Colonic mucosa (tissue), 4 donors: ENCODE measurements at places on chromosomes 11 and 22. TPM values are rescaled to one million over a fixed set of nuclear protein-coding genes. Genes with fewer than 3 reads are reported as not detected.
A peak's percentile ranks its signal among the peaks of the same experiment; 100 is the strongest.

The NXPE2 gene
- 22.2 TPM for total RNA-seq

The KCNJ5 gene
- 0.66 TPM for total RNA-seq

The PNPLA3 gene
- 0.15 TPM for total RNA-seq

The GRM5 gene
- total RNA-seq, result not detected

The PRG3 gene
- not detected for total RNA-seq

The SLC25A1 gene
- 191 TPM for total RNA-seq

The NCR3LG1 gene
- total RNA-seq, result 9.3 TPM

The CALCA gene
- total RNA-seq, result not detected

The PKNOX2 gene
- 0.52 TPM for total RNA-seq

DNA sequence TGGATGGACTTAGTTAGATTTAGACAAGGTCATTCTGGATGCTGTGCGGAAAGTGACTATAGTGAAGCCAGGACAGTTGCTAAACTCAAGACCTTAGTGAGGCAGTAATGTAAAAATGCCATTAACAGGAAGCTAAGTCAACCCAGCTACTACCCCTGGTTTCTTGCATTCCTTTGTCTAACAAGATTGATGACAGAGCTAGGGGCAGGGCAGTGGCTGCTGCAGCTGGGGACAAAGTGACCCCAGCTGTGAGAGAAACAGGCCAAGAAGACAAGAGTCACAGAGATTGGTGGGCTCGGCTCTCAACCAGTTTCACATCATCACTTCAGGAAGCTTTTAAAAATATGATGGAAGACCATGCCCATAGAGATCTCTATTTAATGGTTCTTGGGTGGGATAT is 110.4 kb upstream of the POU2AF2 start:
- DNase-seq, result no peak
- no peak overlapping the region for H3K27ac ChIP-seq
- no peaks in the 10 kb centered on the region for H3K27me3 ChIP-seq
- H3K36me3 ChIP-seq, result no peaks in the 10 kb centered on the region

- no peak overlapping the region for H3K27ac ChIP-seq
- peaks cover 7% of the 10 kb centered on the region for H3K4me1 ChIP-seq
- DNase-seq, result peak; percentile 91
- no peaks in the 10 kb centered on the region for H3K27me3 ChIP-seq
- H3K4me3 ChIP-seq, result no peak overlapping the region
Measured at GRCh38 chr22:29907753-29908515, 25.0 kb downstream of the MTMR3 start.

- no peak for DNase-seq
- no peak overlapping the region for H3K4me3 ChIP-seq
- no peaks in the 10 kb centered on the region for H3K4me1 ChIP-seq
- no peaks in the 10 kb centered on the region for H3K27me3 ChIP-seq
- H3K27ac ChIP-seq, result no peak overlapping the region
Measured at GRCh38 chr11:11706028-11706427, 84.2 kb upstream of the GALNT18 start.

DNA sequence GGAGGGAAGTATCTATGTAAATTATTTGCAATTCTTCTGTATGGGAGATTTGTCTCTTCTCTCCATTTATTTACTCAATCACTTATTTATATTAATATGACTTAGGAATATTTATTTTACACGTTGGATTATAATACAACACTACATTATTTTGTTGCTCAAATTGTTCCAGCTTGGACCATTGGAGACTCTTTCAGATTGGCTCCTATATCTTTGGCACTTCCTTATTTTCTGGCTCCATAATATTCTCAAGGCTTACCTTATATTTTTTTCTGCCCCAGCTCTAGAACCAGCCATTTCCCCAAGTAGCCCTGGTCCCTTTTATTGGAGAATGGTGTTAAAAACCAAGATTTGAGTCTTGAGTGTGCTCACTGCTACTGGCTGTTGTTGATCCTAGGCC is 101.9 kb downstream of the LRRC32 start:
- DNase-seq, result no peak
- no peak overlapping the region for H3K4me3 ChIP-seq
- H3K27ac ChIP-seq, result no peak overlapping the region
- no peaks in the 10 kb centered on the region for H3K36me3 ChIP-seq
- no peaks in the 10 kb centered on the region for H3K27me3 ChIP-seq

- H3K4me3 ChIP-seq, result no peak overlapping the region
- H3K36me3 ChIP-seq, result no peaks in the 10 kb centered on the region
- no peak overlapping the region for H3K27ac ChIP-seq
- no peak for DNase-seq
- H3K27me3 ChIP-seq, result no peaks in the 10 kb centered on the region
Measured at GRCh38 chr11:94049351-94049750, 28.2 kb downstream of the HEPHL1 start.

- DNase-seq, result no peak
- no peak overlapping the region for H3K4me3 ChIP-seq
- no peaks in the 10 kb centered on the region for H3K36me3 ChIP-seq
- no peaks in the 10 kb centered on the region for H3K27me3 ChIP-seq
Measured at GRCh38 chr11:120126620-120127019, 11.3 kb downstream of the TRIM29 start.

DNA sequence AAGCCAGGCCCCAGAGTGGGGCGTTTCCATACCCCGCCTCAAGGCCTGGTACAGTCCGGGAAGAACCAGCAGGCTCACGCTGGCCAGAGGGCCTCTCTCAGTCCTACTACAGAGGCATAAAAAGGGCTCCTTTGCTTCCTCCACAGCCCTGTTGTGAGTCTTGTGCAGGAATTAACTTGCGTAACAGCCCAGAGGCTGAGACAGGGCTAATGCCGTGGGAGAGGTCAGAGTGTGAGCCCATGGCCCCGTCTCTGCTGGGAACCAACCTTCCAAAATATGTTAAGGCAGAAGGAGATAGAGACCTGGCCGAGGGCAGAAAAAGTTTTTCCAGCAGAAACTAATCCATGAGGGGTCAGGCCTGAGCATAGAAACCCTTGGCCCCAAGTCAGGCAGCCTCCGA is 19.9 kb upstream of the TMEM184B start:
- peaks cover 3% of the 10 kb centered on the region for H3K4me1 ChIP-seq
- DNase-seq, result no peak
- H3K4me3 ChIP-seq, result no peak overlapping the region
- H3K27ac ChIP-seq, result no peak overlapping the region

DNA sequence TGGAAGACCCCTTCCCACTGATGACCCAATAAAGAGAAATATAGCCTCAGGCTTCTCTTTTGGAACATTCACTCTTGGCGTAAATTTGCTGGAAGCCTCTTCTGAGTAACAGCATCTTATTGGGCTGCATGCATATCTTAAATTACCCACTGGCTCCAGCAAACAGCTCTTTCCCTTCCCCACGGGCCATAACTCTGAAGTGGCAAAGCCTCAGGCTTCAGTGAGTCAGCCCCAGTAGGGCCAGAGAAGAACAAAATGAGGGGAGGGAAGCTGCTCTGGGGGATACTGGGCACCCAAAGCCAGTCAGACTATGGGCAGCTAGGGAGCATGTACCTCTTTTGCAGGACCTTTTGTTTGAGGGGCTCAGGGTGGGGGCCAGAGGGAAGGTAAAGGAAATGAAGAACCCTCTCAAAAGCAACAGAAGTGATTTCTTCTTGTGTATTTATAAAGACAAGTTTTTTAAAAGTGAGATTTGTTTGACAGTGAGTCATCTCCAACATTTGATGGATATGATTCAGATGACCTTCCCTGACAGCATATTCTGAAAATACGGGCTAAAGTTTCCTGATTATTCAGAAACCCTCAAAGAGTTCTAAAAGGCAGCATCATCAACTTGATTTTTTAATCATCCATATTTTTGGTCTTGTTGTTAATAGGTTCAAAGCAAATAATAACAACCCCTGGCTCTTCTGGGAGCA is 203.4 kb downstream of the KIF18A start:
- no peaks in the 10 kb centered on the region for H3K27me3 ChIP-seq
- no peak for DNase-seq
- no peaks in the 10 kb centered on the region for H3K36me3 ChIP-seq
- H3K4me3 ChIP-seq, result no peak overlapping the region

DNA sequence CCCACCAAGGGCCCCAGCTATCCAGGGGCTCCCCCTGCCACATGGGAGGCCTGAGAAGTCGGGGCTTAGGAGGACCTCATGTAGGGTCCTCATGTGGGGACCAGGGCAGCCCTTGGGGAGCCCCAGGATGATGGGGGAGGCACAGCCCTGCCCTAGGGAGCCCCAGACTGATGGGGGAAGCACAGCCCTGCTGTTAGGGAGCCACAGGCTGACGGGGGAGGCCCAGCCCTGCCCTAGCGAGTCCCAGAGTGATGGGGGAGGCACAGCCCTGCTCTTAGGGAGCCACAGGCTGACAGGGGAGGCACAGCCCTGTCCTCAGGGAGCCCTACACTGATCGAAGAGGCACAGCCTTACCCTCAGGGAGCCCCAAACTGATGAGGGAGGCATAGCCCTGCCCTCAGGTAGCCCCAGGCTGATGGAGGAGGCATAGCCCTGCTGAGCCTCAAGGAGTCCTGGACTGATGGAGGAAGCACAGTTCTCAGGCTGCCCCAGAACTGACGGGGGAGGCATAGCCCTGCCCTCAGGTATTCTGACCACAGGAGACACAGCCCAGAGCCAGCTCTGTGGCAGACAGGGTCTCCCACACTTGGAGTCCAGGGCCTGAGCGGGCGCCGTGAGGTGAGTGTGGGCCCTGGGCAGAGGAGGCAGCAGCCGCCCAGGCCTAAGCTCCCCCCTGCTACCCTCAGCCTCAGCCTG is 10.8 kb downstream of the PRR33 start:
- H3K4me1 ChIP-seq, result no peaks in the 10 kb centered on the region
- no peak overlapping the region for H3K4me3 ChIP-seq
- DNase-seq, result peak; percentile 14
- H3K36me3 ChIP-seq, result no peaks in the 10 kb centered on the region

DNA sequence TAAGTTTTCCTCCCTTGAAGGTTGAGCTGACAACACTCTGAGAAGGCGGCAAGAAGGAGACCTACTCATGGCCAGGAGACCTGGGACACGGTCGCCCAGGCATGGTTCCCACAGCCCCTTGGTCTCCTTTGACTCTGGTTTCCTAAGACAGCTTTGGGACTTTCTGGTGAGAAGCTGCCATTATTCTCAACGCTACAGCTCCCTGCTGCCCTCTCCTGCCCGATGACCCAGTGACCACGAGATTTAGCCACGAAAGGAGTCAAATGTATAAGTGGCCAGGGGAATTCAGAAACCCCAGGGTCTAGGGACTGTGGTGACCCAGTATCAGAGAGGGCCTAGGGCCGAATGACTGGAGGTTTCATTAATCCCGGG is 699 bp upstream of the SDF2L1 start:
- no peaks in the 10 kb centered on the region for H3K36me3 ChIP-seq
- H3K27ac ChIP-seq, result peak overlapping the region; percentile 25
- H3K4me3 ChIP-seq, result peak overlapping the region; percentile 80

DNA sequence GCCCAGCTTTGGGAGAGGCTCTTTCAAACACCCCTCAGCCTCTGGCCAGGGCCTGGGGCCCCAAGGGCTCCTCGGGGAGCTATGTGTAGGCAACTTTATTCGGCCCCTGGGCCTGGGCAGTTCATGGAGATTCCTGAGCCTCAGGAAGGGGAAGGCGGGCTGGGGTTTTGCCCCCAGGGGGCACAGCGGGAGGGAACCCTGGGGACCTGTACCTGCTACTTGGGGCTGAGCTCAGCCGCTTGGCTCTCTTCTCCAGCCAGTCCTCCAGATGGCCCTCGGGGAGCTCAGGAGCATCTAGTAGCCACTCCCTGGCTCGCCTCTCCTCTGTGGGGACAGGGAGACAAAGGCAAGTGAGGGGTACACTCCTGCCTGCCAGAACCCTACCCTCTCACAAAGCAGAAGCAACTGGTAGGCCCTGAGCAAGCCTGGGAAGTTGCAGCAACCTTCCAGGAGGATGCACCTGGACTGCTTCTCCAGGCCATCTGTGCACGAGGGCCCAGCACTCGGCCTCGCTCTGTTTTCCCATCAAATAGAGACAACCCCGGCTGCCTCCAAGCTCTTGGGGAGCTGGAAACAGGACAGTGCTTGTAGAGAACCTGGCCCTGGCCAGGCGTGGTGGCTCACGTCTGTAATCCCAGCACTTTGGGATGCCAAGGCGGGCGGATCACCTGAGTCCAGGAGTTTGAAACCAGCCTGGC is 18.5 kb downstream of the CABP7 start:
- DNase-seq, result no peak
- peaks cover 5% of the 10 kb centered on the region for H3K4me1 ChIP-seq
- no peaks in the 10 kb centered on the region for H3K36me3 ChIP-seq

- no peaks in the 10 kb centered on the region for H3K36me3 ChIP-seq
- H3K4me3 ChIP-seq, result no peak overlapping the region
- no peak for DNase-seq
- no peak overlapping the region for H3K27ac ChIP-seq
- no peaks in the 10 kb centered on the region for H3K4me1 ChIP-seq
Measured at GRCh38 chr11:23480736-23481135, 620.5 kb upstream of the CCDC179 start.

DNA sequence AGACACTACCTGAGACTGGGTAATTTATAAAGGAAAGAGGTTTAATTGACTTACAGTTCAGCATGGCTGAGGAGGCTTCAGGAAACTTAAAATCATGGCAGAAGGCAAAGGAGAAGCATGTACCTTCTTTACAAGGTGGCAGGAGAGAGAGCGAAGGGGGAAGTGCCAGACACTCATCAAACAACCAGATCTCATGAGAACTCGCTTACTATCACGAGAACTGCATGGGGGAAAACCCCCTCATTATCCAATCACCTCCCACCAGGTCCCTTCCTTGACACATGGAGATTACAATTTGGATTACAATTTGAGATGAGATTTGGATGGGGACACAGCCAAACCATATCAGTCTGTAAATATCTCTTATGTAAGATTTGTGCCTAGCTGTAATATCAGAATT is 50.9 kb upstream of the ATXN10 start:
- no peaks in the 10 kb centered on the region for H3K36me3 ChIP-seq
- no peak overlapping the region for H3K4me3 ChIP-seq
- no peaks in the 10 kb centered on the region for H3K27me3 ChIP-seq
- H3K4me1 ChIP-seq, result no peaks in the 10 kb centered on the region
- no peak for DNase-seq
- H3K27ac ChIP-seq, result no peak overlapping the region

- H3K4me1 ChIP-seq, result no peaks in the 10 kb centered on the region
- no peak for DNase-seq
- no peak overlapping the region for H3K27ac ChIP-seq
- no peaks in the 10 kb centered on the region for H3K36me3 ChIP-seq
Measured at GRCh38 chr11:91257667-91258066, 967.0 kb upstream of the FAT3 start.

- no peaks in the 10 kb centered on the region for H3K27me3 ChIP-seq
- H3K4me1 ChIP-seq, result peaks cover 26% of the 10 kb centered on the region
Measured at GRCh38 chr11:707817-708420, 1.9 kb downstream of the EPS8L2 start.

GRCh38 chr11:84501750-84502149 is 1125.4 kb downstream of the DLG2 start:
- H3K36me3 ChIP-seq, result no peaks in the 10 kb centered on the region
- no peaks in the 10 kb centered on the region for H3K27me3 ChIP-seq
- H3K4me1 ChIP-seq, result no peaks in the 10 kb centered on the region
- DNase-seq, result no peak
- H3K27ac ChIP-seq, result no peak overlapping the region
- H3K4me3 ChIP-seq, result no peak overlapping the region

DNA sequence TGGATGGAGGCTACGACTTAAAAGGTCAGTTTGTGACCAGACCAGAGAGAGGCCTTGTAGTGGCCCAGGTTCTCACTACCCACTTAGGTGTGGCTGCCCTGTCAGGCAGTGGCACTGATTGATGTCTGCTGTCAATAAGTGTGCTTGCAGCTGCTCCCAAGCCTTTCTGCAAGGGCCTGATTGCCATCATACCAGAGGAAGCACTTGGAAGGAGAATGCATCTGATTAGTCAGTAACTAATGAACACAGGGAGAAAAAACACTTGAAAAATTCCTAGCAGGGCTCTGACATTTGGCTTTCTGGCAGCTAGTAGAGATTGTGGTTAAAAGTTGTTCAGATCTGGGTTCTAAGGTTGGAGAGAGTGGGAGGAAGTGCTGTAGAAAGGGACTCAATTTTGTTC is 107.5 kb downstream of the NAV2 start:
- DNase-seq, result no peak
- H3K27me3 ChIP-seq, result no peaks in the 10 kb centered on the region
- no peaks in the 10 kb centered on the region for H3K4me1 ChIP-seq
- no peak overlapping the region for H3K27ac ChIP-seq
- no peak overlapping the region for H3K4me3 ChIP-seq
